ENCODE measurements at places on chromosomes 5 and 9.

DNA sequence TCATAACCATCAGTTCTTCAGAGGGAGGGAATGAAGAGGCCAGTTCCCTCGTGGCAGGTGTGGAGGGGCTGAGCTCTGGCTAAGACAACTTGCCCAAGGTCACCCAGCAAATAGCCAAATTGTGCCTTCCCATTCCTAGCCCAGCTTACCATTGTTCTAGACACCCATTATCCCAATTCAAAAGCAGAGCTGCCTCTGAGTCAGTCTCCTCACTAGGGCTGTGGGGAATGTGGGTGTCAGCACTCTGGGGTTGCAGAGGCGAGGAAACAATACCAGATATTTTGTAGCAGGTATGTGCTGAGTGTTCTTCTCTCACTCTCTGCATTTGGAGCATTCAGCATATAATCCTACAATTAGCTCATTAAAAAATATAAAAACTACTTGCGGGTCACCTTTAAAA is 270.8 kb downstream of the PSAT1 start:
- DNase-seq = no peak

DNA sequence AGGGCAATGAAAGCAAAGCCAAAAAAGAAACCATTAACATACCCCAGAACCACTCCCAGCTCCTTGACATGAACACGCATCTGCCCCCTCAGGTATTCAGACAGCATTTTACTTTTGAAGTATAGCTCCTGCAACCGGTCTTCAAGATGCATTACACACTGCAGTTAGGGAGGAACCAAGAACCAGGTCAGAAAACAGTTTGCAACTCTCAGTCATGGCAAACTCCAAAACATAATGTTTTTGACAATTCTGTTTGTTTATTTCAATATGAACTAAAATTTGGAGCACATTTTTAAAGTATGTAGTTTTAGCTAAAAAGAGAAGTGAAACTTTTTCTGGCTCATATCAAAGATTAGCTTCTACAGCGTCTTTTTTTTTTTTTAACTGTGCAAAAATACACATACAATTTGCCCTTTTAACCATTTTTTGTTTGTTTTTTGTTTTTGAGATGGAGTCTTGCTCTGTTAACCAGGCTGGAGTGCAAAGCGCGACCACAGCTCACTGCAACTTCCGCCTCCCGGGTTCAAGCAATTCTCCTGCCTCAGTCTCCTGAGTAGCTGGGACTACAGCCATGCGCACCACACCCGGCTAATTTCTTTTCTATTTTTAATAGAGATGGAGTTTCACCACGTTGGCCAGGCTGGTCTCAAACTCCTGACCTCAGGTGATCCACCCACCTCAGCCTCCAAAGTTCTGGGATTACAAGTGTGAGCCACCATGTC is 12.2 kb upstream of the RAPGEF6 start:
- DNase-seq = no peak

GRCh38 chr5:10251405-10251804 is 1.3 kb downstream of the CCT5 start:
- no peak for DNase-seq

- DNase-seq = no peak
These were observed 24.4 kb downstream of the LMNB1 start for GRCh38 chr5:126801174-126801991.

DNA sequence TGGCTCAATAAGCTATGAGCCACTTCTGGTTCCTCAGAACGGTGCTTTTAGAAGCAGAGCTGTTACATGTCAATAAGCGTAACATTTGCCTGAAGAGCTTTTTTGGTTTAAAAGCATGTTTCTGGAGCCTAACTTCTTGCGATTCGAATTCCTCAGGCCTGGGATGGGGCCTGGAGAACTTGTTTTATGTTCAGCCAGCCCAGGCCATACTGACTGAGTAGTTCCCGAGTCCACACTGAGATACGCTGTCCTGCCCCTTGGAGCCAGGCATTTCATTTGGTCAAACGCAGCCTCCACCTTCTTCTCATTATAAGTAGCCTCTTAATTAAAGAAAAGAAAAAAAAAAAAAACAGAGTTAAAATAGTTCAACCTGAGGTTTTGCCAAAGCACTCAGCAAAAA is 260.6 kb upstream of the ANKRD55 start:
- DNase-seq = no peak

Measured in esophagus squamous epithelium (tissue), 5 donors.